ENCODE measurements at places on chromosomes 6 and 20.

DNA sequence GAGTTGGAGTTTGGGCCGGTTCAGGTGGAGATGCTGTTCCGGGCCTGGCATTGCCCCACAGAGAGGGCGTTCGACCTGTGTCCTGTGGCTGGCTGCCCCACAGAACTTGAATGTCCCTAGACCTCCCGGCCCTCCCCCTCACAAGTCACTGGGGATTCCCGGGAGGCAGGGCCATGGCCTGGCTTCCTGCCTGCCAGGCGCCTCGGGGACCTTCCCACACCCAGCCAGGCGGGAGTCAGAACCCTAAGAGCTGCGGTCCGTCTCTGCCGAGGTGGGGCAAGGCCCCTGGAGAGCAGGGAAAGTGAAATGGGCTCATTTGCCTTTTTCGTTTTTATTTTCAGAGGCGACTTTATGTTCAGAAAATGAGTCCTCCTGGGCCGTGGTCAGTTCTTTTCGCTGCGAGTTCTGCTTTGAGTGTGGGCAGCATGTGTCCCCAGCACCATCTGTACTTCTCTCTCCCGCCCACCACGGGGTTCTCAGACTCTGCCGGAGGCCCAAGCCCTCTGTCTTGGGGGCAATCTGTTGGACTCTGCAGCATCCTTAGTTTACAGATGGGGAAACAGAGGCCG is 8.5 kb downstream of the RBM38 start:
- DNase-seq: no peak

DNA sequence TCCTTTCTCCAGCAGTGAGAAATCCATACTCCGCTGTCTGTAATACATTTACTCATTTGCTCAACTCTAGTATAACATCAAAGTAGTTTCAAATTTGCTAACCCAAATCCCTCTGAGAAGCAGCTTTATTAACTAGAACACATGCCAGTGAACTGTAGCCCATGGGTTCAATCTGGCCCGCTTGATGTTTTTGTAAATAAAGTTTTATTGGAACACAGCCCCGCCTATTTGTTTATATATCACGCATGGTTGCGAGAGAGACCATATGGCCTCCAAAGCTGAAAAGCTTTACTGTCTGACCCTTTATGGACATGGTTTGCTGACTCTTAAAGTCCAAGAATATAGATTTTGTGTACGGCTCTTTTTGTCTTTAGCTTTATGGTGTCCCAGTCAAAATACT is 32.2 kb downstream of the CDYL start:
- no peak for DNase-seq

GRCh38 chr6:150606647-150607328 is 7.1 kb downstream of the PLEKHG1 start:
- DNase-seq: no peak

- no peak for DNase-seq
These were observed 598 bp downstream of the TBP start for GRCh38 chr6:170554796-170555137.

GRCh38 chr6:125066964-125067363 is 86.6 kb upstream of the TPD52L1 start:
- peak; percentile 89 for DNase-seq

DNA sequence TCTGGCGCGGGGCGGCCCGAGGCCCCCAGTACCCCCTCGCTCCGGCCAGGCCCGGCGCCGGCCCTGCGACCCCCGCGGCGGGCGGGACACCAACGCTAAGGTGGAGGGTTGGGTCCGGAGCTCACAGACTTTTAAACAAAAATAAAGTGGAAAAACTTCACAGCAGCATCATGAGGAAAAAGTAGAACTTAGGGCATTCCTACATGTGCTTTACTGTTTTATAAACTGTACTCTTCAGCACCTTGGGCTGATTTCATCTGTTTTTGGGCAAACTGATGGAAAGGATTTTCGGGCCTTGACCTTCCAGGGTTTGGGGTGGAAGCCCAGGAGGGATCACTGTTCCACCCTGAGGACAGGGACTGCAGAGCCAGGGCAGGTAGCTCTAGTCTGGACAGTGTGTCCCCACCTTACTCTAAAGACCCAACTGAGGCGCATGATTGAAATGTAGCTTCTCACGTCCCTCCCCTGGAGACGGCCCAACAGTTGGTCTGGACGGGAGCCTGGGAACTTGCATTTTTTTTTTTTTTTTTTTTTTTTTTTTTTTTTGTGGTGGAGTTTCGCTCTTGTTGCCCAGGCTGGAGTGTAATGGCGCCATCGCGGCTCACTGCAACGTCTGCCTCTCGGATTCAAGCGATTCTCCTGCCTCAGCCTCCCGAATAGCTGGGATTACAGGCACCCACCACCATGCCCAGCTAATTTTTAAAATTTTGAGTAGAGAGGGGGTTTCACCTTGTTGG is 740 bp downstream of the NELFCD start:
- no peak for DNase-seq

- peak; percentile 73 for DNase-seq
These were observed 993 bp upstream of the NCOA7 start for GRCh38 chr6:125789576-125790357.

DNA sequence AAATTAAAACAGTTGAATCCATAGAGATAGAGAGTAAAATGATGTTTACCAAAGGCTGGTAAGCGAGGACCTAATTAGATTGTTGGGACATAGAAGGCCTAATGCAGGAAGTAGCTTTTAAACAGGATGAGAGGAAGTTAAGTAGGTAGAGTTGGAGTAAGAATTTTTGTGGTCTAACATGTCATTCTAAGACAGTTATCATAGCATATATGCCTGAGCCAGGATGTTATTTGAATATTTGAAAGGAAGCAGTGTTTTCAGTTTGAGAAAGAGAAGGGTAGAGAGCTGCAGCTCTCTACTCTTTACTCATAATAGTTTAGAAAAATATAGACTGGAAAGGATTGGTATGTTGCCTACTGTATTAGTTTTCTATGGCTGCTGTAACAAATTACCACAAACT is 121.6 kb downstream of the MEI4 start:
- no peak for DNase-seq

DNA sequence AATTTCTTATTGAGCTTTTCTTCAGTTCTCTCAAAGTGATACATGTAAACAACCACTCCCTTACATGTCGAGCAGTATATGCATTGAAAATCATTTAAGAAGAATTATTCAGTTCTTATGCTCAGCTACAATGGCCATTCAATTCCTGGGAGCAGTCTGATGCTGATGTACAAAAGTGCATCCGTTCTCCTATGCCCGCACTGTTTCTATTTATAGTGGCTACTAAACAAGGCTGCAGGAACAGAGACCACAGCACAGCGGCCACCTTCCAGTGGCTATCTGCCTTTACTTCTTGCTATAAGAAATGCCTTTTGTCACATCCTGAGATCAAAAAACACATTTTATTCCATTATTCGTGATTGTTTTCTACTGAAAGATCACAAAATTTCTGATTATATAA is 82.2 kb downstream of the FHL5 start:
- no peak for DNase-seq

- DNase-seq: no peak
These were observed 60.6 kb downstream of the FOXA2 start for GRCh38 chr20:22523499-22524392.

GRCh38 chr6:4102687-4103244 is 23.8 kb upstream of the FAM217A start:
- DNase-seq: no peak

- no peak for DNase-seq
These were observed 46.0 kb downstream of the PTK7 start for GRCh38 chr6:43122146-43122545.

- no peak for DNase-seq
These were observed 700.6 kb downstream of the HACE1 start for GRCh38 chr6:104159045-104159618.

DNA sequence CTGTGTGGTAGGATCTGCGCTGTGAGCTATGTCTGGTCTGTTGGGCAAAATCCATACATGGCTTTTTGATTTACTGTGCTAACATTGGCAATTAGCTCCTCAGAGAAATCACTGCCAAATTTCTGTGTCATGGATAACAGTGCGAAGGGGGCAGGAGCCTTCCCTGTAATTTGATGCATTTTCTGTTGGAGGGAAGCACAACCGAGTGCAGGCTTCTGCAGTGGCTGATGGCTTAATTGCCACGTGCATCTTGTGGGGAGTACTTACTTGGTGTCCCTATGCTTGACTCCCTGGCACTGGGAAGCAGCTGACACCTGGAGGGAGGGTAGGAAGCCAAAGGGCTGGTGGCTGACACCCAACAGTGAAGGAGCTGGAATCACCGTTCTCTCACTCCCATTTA is 99.3 kb upstream of the PROKR2 start:
- DNase-seq: no peak

DNA sequence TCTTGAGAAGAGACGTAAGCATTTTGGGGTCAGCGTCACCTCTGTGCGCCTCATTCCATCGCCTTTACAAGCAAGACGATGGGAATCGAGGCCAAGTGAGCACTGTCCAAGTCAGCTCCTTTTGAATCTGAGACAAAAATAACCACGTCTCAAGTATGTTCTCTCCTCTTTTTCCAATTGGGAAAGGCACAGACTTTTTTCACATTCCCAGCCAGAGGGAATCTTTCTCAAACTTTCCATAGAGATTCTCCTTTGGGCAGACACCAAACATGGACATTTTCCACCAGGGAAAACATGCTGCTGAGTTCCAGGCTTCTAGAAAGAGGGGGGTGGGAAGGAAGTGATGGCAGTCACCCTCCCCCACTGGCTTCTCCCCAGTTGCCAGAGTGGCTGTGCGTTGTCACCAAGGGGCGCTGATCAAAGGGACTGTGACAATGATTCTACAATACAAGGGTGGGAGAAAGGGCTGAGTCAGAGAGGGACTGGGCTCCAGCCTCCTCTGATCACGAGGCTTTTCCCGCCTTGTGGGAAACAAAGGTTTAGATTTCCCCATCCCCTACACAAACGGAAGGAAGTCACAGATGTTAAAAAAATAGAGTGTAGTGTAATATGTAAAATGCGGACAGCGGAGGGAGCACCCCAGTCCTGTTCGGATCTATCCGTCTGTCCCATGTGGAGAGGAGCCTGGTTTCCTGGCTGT is 281.9 kb upstream of the RNF24 start:
- no peak for DNase-seq

DNA sequence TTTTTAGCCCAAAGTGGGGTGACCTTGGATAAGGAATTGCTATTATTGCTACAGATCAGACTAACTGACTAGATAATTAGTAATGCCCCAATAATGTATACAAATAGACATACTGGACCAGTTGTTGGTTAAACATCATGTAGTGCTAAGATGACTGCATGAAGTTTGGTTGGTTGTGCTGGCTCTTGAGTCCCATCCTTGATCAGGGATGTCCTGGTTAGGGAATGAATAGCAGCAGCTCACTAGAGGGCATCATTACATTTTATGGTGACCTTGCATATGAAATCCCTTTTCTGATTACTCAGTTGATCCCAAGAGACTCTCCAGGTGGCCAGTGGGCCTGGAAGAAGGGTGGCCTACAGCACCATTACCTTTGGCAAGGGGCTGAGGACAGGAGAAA is 10.9 kb downstream of the TPBG start:
- no peak for DNase-seq

- DNase-seq: no peak
These were observed 89.0 kb downstream of the CD40 start for GRCh38 chr20:46206992-46207549.

DNA sequence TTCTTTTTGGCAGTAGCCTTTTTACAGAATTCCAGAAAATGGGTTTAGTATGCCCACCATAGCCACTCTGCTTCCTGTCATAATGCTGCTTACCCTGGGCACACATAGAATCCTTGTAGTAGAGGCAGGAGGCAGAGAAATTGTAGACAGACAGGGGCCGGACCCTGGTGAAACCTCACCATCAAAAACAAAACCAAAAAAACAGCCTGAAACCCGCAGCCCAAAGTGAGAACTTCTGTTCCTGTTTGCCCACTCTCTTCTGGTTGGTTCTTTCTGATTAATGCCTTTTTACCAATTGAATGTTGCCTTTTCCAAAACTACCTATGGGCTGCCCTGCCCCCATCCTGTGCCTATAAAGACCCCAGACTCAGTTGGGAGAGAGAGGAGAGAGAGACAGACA is 188.2 kb downstream of the CDKAL1 start:
- no peak for DNase-seq

GRCh38 chr20:49928411-49929141 is 7.6 kb upstream of the RNF114 start:
- DNase-seq: peak; percentile 97

DNA sequence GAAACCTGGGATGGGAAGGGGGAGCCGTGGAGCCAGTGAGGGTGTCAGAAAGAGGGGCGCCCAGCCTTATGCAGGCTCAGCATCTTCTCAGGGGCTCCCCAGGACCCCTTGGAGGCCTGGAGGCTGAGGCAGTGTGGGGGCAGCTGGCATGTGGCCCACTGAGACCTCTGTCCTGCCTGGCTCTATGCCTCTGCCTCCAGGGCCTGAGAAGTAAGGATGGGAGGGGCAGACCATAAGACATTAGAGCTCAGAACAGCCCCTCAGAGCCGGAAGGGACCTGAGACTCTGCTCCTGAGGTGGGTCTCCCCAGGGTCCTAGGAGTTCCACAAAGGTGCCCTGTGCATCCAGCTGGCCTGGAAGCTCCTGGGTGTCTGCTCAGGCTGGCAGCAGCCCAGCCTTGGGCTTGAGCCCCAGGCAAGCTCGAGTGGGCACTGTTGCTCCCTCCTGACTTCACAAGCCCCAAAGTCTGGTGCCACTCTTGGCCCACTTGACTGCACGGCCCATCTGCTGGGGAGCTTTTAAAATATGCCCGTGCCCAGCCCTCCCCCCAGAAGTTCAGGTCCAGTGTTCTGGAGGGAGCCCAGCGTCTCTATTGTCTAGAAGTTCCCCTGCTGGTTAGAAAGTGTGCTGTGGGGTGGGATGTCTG is 126.8 kb downstream of the GRM4 start:
- no peak for DNase-seq

DNA sequence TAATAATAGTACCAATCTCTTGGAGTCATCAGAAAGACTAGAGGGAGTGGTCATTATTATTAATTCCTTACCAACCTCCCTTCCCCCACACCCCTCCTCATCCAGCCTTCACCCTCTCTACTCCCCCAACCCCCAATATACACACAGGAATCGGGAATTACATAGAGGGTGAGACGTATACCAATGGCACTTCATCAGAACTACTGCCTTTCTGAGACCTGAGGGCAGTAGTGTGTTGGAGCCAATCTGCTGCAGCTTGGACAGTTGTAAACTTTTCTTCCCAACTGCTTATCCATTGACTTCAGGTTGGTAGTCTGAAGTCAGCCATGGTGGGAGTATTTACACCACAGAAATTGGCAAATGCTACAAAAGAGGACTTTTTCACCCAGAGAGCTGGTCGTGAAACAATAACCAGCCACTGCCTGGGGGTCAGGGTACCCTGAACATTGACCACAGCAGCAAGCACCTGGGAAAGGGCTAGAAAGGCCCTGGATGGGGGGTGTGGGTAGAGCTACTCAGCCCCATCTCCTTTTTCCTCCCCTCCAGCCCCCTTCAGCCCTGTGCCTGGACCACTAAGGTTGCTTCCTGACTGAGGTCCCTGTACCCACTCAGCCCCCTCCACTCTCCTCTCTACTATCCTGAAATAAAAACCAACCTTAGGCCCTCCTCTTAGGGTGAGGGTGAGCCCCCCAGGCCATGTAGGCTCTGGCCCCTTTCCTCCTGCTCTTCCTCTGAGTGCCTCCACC is 161.5 kb downstream of the MRPL14 start:
- no peak for DNase-seq

DNA sequence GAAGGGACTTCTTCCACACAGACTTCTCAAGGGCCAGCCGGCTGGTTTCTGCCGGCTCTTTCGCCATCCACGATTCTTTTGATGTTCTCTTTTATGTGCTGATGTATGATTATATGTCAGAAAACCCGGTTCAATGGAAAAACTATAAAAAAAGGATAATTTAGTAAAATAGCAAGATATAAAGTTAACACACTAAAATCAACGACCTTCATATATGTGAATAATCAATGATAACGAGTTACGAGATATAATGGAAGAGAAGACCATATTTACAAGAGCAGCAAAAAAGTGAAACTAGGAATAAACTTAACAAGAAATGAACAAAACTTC is 540 bp upstream of the ZSCAN12 start:
- DNase-seq: no peak
